ENCODE measurements at places on chromosomes 5 and 9.
A peak's percentile ranks its signal among the peaks of the same experiment; 100 is the strongest.

GRCh38 chr9:126093771-126094170, 232.9 kb upstream of the MVB12B start:
- DNase-seq: no peak

DNA sequence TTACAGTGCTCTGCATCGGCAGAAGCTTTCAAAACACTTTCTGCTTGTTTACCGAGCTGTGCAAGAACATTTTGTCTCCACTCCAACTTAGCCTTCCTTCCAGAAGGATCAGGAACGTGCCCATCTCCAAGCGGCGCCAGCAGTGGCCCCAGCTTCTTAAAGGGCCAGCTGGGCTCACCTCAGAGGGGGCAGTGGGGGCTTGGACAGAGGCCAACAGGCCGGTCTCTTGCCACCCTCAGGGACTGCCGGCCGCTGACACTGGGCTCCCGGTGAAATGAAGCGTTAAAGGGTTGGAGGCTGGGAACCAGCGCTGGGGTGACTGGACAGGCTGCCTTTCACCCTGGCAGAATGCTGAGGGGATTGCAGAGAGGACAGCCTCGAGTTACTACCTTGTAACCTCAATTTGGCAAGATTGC, 67.0 kb upstream of the RNU6ATAC start:
- DNase-seq: no peak

GRCh38 chr5:75282581-75282980, 45.9 kb upstream of the ANKRD31 start:
- no peak for DNase-seq

DNA sequence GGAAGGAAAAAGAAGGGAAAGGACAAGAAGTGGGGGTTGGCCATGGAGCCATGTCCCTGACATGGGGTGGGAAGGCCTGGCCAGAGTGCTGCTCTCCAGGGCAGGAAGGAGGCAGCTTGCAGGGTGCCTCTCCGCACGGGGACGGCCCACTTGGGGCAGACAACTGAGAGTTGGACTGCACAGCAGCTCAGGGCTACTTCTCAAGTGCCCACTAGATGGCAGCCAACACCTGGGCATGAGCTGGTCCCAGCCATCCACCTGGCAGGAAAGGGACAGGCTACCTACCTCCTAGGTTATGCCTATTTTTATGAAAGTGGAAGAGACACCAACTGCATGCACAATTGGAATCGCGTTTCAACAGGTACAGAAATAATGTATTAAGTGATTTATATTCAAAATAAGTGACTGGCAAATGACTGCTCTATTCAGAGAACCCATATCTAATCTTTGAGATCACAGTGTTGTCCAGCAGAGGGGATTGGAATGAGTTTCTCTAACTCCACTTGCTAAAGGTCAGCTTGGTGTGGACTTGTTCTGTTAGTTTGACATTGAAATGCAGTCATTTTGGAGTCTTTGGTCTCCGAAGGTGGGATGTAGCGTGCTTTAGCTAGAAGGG, 113.4 kb downstream of the SYK start:
- peak; percentile 83 for DNase-seq

All from activated CD8-positive, alpha-beta T cell treated with anti-CD3 and anti-CD28 coated beads, Interleukin-2, amount 10 ng/mL, durations not matched to agents 7 days and 5 days (primary cell).